ENCODE measurements at places on chromosomes 5 and 9.

DNA sequence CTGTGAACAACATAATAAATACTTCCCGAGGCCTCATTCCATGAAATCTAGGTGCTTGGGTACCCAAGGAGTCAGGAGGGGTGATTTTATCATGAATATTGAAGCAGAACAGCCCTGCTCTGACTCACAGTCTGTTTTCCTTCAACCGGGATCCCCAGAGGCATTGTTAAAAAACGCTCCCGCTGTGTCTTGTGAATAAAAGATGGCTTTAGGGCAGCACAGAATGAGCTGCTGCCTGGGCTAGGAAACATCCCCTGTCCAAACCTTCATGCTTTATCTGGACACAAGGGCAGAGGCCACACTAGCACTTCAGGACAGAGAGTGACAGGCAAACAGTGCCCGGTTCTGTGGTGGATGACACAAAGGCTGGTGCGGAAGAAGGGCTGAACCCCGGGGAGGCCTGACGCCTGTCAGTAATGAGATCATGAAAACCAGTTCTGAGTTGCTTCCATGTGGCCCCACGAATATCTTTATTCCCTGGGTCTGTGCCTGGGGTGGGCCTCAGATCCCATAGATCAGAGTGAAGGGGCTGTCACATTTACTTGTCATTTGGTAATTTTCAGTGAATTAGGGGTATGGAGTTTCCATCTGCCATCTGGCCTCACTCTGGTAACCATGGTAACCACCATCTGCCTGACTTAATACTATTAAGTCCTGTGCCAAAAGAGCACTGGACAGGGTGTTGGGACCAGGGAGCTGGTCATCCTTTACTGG lies 2.6 kb downstream of the IGFBPL1 start:
- DNase-seq, result peak; percentile 80

- peak; percentile 62 for DNase-seq
Measured at GRCh38 chr5:142915813-142916424, 145.7 kb downstream of the ARHGAP26 start.

GRCh38 chr9:120366644-120367019 lies 213.3 kb downstream of the CDK5RAP2 start:
- DNase-seq, result peak; percentile 80

GRCh38 chr5:55997742-55998351 lies 3.1 kb upstream of the IL6ST start:
- no peak for DNase-seq

DNA sequence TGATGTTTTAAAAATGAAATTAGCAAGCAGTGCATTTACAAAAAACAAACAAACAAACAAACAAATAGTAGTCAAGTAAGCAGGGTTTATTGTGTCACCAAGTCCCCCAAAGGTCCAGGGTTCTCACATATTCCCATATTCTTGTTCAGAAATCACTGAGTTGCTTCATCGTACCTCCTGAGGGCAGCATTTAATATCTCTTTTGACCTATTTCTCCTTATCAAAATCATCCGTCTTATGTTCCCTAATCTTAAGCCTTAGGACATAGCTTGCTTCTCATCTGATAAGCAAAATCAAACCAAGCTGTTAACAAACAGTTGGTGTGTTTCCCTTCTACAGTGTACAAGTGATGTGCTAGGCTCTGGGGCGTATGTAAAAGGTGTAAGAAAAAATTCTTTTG lies 109.5 kb upstream of the MAN2A1 start:
- no peak for DNase-seq

- no peak for DNase-seq
Measured at GRCh38 chr5:169350759-169351240, 49.9 kb upstream of the SLIT3 start.

- no peak for DNase-seq
Measured at GRCh38 chr5:32426440-32427151, 17.9 kb downstream of the ZFR start.

GRCh38 chr9:128124873-128125579 lies 2.5 kb downstream of the PTGES2 start:
- peak; percentile 88 for DNase-seq

DNA sequence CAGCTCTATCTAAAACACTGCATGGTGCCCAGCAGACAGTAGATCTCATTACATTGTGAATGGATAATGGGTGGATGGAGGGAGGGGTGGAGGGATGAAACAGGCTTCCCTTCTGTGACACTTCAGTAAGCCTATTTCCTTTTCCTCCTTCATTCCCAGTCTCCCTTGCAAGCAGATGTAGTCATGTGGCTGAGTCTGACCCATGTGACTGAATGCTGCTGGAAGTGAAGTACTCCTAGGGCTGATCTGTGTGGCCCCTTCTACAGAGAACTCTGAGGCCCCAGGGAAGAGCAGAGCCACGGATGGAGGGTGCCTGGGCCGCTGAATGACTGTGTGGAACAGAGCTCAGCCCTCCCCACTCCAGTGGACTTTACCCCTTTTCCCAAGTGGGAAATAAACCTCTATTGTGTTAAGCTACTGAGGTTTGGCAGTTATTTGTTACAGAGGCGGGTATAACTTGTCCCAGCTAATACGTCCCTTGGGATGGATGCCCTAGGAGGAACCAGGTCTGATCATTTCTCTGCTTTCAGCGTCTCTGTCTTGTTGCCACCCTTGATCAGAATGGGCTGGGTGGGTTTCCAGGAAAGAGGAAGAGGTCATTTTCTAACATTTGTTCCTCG lies 176.1 kb upstream of the MVB12B start:
- DNase-seq, result peak; percentile 40

GRCh38 chr9:7216004-7216841 lies 458.4 kb downstream of the KDM4C start:
- DNase-seq, result no peak

All from H7 (cell line).